Activated CD4-positive, alpha-beta memory T cell treated with anti-CD3 and anti-CD28 coated beads, Interleukin-2, amount 10 ng/mL, durations not matched to agents 7 days and 5 days (primary cell): ENCODE measurements at places on chromosomes 7 and 10. TPM values are rescaled to one million over a fixed set of nuclear protein-coding genes. Genes with fewer than 3 reads are reported as not detected.

DNA sequence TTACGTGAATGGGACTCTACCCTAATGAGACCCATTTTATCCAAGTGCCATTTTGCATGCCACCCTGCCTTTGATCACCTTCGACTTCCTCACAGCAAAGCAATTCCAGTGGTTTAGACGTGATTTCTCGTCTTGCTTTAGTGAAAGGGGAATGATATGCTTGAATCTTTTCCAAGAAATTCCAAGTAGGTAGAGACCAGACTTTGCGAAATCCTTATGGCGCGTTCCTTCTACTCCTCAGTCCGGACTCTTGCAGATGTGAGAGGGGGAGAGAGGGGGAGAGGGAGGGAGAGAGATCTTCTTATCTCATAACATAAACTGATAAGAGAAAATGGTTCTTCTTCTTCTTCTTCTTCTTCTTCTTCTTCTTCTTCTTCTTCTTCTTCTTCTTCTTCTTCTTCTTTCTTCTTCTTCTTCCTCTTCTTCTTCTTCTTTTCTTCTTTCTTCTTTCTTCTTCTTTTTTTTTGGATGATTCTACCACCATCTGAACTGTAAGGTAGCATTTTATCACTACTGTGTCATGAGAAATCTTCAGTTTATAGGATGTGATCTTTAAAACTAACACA is 883 bp downstream of the SPAG6 start:
- H3K36me3 ChIP-seq: peaks cover 13% of the 10 kb centered on the region
- H3K4me3 ChIP-seq: peak overlapping the region; percentile 54
- H3K27ac ChIP-seq: no peak overlapping the region
- H3K27me3 ChIP-seq: peaks cover 56% of the 10 kb centered on the region
- peaks cover 25% of the 10 kb centered on the region for H3K4me1 ChIP-seq

- peaks cover 61% of the 10 kb centered on the region for H3K36me3 ChIP-seq
- H3K27me3 ChIP-seq: no peaks in the 10 kb centered on the region
- no peak overlapping the region for H3K27ac ChIP-seq
- H3K4me3 ChIP-seq: no peak overlapping the region
- H3K4me1 ChIP-seq: no peaks in the 10 kb centered on the region
- DNase-seq: no peak
These were observed 9.6 kb upstream of the CYREN start for GRCh38 chr7:135180122-135180521.

DNA sequence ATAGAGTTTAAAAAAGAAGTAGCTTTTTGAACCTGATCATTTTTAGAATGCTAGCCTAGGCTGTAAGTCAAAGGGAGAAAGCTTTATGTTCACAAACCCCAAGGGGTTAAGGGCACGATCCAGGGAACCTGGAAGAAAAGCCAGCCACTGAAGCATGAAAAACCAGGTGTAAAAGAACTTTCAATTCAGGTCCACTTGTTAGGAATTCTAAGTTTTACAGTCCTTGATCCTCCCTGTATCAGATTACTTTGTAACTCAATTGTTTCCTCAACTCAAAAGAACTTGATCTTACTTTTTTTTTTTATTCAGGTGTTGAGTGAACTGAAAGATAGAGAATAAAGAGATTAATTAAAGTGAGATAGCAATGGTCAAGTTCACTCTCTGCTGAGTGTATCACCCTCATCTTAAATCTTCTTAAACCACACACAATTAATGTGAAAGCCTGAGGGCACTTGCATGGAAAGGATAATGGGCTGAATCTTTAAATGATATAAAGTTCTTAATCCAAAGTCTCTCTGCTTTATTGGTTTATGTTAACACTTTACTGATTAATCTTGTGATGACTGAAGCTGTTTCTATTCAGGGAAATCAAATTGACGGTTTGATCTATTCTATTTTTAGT is 672.2 kb upstream of the LRRN3 start:
- no peak for DNase-seq
- H3K4me1 ChIP-seq: no peaks in the 10 kb centered on the region
- H3K27me3 ChIP-seq: no peaks in the 10 kb centered on the region
- H3K27ac ChIP-seq: no peak overlapping the region
- no peaks in the 10 kb centered on the region for H3K36me3 ChIP-seq
- no peak overlapping the region for H3K4me3 ChIP-seq

GRCh38 chr7:50274361-50274760 is 30.2 kb upstream of the IKZF1 start:
- H3K4me3 ChIP-seq: no peak overlapping the region
- peaks cover 6% of the 10 kb centered on the region for H3K27me3 ChIP-seq
- H3K4me1 ChIP-seq: peaks cover 39% of the 10 kb centered on the region
- no peak for DNase-seq
- H3K27ac ChIP-seq: no peak overlapping the region

- H3K36me3 ChIP-seq: no peaks in the 10 kb centered on the region
- H3K4me3 ChIP-seq: no peak overlapping the region
- DNase-seq: no peak
- H3K27me3 ChIP-seq: no peaks in the 10 kb centered on the region
- H3K27ac ChIP-seq: no peak overlapping the region
These were observed 6.6 kb downstream of the VPS50 start for GRCh38 chr7:93238748-93239147.

- H3K4me3 ChIP-seq: peak within 1 kb of the TSS; percentile 84
- no peaks in the 10 kb centered on the region for H3K27me3 ChIP-seq
- peaks cover 44% of the 10 kb centered on the region for H3K4me1 ChIP-seq
- peak; percentile 76 for DNase-seq
- peaks cover 16% of the 10 kb centered on the region for H3K36me3 ChIP-seq
These were observed at the start of gene SLC4A2 for GRCh38 chr7:151059367-151060112. SLC4A2 (plus strand) TSS chr7:151059589; CDS start chr7:151061988, 2,399 bp downstream.

Gene PANK1
- total RNA-seq: 4.7 TPM

Gene IRF5
- 25.5 TPM for total RNA-seq

- no peak overlapping the region for H3K4me3 ChIP-seq
- no peak for DNase-seq
- peaks cover 31% of the 10 kb centered on the region for H3K27me3 ChIP-seq
- H3K27ac ChIP-seq: no peak overlapping the region
- H3K4me1 ChIP-seq: peaks cover 9% of the 10 kb centered on the region
- no peaks in the 10 kb centered on the region for H3K36me3 ChIP-seq
These were observed 21.6 kb downstream of the KCNH2 start for GRCh38 chr7:150956395-150957132.

GRCh38 chr7:113636727-113637421 is 281.9 kb downstream of the PPP1R3A start:
- no peak overlapping the region for H3K27ac ChIP-seq
- H3K4me1 ChIP-seq: no peaks in the 10 kb centered on the region
- no peak overlapping the region for H3K4me3 ChIP-seq
- DNase-seq: no peak
- H3K27me3 ChIP-seq: no peaks in the 10 kb centered on the region

DNA sequence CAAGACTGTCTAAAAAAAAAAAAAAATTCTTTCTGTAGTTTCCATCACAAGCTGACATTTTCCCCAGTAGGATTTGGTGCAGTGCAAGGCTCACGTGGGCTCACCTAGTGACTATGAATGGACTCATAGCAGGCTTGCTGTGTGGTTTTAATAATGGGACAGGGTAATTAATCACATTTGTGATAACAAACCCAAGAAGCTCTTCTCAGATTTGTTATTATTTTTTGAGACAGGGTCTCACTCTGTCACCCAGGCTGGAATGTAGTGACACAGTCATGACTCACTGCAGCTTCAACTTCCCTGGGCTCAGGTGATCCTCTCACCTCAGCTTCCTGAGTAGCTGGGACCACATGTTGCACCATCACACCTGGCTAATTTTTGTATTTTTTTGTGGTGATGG is 40.0 kb downstream of the NACAD start:
- no peak overlapping the region for H3K4me3 ChIP-seq
- no peak for DNase-seq
- peaks cover 79% of the 10 kb centered on the region for H3K36me3 ChIP-seq
- H3K4me1 ChIP-seq: peaks cover 15% of the 10 kb centered on the region

GRCh38 chr7:27203964-27204594 is 4.2 kb upstream of the HOXA13 start:
- H3K4me1 ChIP-seq: peaks cover 29% of the 10 kb centered on the region
- H3K27ac ChIP-seq: no peak overlapping the region
- H3K36me3 ChIP-seq: no peaks in the 10 kb centered on the region
- H3K27me3 ChIP-seq: peaks cover 87% of the 10 kb centered on the region

Gene GPNMB
- 0.38 TPM for total RNA-seq

- peaks cover 16% of the 10 kb centered on the region for H3K4me1 ChIP-seq
- no peaks in the 10 kb centered on the region for H3K27me3 ChIP-seq
These were observed 35.0 kb downstream of the NSUN6 start for GRCh38 chr10:18616337-18616736.

Gene DENND2A
- total RNA-seq: not detected

DNA sequence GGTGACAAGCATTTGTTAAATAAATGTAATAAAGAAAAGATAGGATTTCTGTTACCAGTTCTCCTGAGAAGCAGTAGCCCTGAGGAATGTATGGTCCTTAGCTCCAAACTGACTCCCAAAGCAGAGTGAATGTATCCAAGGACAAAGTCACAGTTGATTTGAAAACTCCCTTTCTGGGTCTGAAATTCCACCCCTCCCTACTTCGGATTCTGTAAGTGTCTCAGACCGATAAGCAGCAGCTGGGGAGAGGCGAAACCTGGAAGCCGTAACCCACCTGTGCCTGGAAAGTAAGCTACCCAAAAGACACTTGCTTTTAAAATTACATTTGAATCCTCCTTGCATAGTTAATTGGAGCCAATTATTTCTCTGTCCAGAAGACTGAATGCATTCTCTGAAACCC is 122.9 kb upstream of the FRMD4A start:
- no peaks in the 10 kb centered on the region for H3K4me1 ChIP-seq
- H3K4me3 ChIP-seq: no peak overlapping the region
- H3K36me3 ChIP-seq: no peaks in the 10 kb centered on the region
- peaks cover 7% of the 10 kb centered on the region for H3K27me3 ChIP-seq

DNA sequence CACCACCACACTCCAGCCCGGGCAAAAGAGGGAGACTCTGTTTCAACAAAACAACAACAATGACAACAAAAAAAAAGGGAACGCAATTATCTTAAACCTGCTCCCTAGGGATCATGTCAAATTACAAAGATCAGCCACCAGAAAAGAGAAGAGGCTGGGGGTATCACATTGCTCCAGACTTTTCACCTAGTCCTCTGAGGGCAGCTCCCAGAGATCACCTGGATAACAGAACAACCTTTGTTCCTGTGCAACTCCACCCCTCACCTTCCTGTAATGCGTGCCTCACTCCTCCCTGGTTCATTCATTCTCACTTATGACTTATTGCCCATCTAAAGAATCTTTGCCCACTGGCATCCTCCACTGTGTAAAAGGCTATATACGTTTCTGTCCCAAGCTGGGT is 31.8 kb downstream of the SVOPL start:
- peaks cover 6% of the 10 kb centered on the region for H3K36me3 ChIP-seq
- H3K27ac ChIP-seq: no peak overlapping the region
- H3K27me3 ChIP-seq: peaks cover 25% of the 10 kb centered on the region
- peaks cover 35% of the 10 kb centered on the region for H3K4me1 ChIP-seq
- DNase-seq: no peak

GRCh38 chr7:121620953-121621606 is 225.0 kb upstream of the FAM3C start:
- no peaks in the 10 kb centered on the region for H3K27me3 ChIP-seq
- H3K36me3 ChIP-seq: no peaks in the 10 kb centered on the region
- DNase-seq: no peak

DNA sequence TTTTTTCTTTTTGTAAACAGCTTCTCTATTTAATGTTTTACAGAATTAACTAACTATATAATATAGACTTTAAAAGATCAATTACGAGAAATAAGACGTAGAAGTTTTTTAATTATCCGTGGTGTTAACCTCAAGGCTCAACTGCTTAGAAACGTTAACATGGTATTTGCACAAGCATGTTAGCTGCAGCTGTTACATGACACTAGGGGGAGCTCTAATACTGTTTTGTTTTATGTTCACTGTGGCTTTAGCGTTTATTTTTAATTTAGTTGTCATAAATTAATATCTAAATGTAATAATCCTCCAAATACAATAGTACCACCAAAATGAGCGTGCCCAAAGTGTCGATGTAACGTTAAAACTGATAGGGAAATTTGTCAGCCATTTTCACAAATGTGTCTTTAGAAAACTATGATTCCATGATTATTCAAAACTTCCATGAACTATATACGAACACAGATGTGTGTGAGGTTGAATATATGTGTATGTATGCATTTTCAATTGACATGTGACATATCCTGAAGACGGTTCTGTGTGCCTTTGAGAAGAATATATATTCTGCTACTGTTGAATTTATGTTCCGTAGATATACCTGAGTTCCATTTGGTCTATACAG is 828.8 kb upstream of the MBL2 start:
- H3K27ac ChIP-seq: no peak overlapping the region
- H3K4me3 ChIP-seq: no peak overlapping the region
- H3K4me1 ChIP-seq: no peaks in the 10 kb centered on the region
- DNase-seq: no peak
- no peaks in the 10 kb centered on the region for H3K36me3 ChIP-seq

- H3K36me3 ChIP-seq: no peaks in the 10 kb centered on the region
- peaks cover 13% of the 10 kb centered on the region for H3K4me1 ChIP-seq
- no peaks in the 10 kb centered on the region for H3K27me3 ChIP-seq
- peak overlapping the region; percentile 44 for H3K27ac ChIP-seq
These were observed 76.6 kb downstream of the CNNM2 start for GRCh38 chr10:102994531-102995295.

- no peak overlapping the region for H3K4me3 ChIP-seq
- peaks cover 4% of the 10 kb centered on the region for H3K27me3 ChIP-seq
- H3K36me3 ChIP-seq: no peaks in the 10 kb centered on the region
- H3K4me1 ChIP-seq: no peaks in the 10 kb centered on the region
- DNase-seq: no peak
- H3K27ac ChIP-seq: no peak overlapping the region
These were observed 2.0 kb downstream of the ACSM6 start for GRCh38 chr10:95196046-95196445.

GRCh38 chr10:59234194-59234593 is 57.8 kb downstream of the PHYHIPL start:
- no peak for DNase-seq
- no peaks in the 10 kb centered on the region for H3K36me3 ChIP-seq
- H3K27ac ChIP-seq: no peak overlapping the region
- H3K4me3 ChIP-seq: no peak overlapping the region

DNA sequence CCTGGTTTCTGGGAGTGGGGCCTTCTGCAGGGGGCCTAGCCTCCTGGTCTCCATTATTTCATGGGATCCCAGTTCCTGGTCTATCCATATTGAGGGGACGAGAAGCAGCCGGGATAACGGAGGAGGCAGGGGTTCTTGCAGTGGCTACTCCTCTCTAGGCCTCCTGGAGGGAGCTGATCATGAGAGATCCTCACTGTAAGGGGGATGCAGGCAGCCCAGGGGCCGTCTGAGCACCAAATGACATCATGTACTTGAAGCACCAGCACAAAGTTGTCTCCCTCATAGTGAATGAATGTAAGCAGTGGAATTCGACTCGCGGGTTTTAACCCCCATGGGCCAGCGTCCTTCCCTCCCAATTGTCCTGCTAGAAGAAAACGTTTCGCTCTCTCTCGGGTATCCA is 964 bp upstream of the ADCY1 start:
- no peak for DNase-seq
- peaks cover 43% of the 10 kb centered on the region for H3K27me3 ChIP-seq
- peaks cover 6% of the 10 kb centered on the region for H3K4me1 ChIP-seq
